ENCODE measurements at places on chromosomes 5 and 9. TPM values are rescaled to one million over a fixed set of nuclear protein-coding genes. Genes with fewer than 3 reads are reported as not detected.

Gene GLE1
- total RNA-seq: 30.1 TPM

Gene PCDHB9
- total RNA-seq: 0.26 TPM

Gene SPARC
- total RNA-seq: 18.8 TPM

Gene TAS2R1
- total RNA-seq: not detected

Gene BTNL8
- not detected for total RNA-seq

Gene DOCK8
- total RNA-seq: 0.27 TPM

Gene ZNF618
- total RNA-seq: 7.9 TPM

Gene OTULIN
- 22.7 TPM for total RNA-seq

Gene IL17B
- not detected for total RNA-seq

Gene CCDC180
- total RNA-seq: 0.36 TPM

Gene COQ4
- total RNA-seq: 58.9 TPM

Gene MLANA
- total RNA-seq: not detected

Gene SLC46A2
- not detected for total RNA-seq

Gene PCDHGA6
- total RNA-seq: 0.24 TPM

Gene BARX1
- 12.9 TPM for total RNA-seq

Gene ZNF658
- total RNA-seq: 2.0 TPM

Gene ADAMTSL2
- total RNA-seq: not detected

Gene WDR38
- 0.12 TPM for total RNA-seq

Gene NME5
- total RNA-seq: not detected

Gene CCL28
- total RNA-seq: 0.09 TPM

Gene CD274
- 1.4 TPM for total RNA-seq

Gene SLC28A3
- total RNA-seq: 0.03 TPM

Gene RANBP6
- total RNA-seq: 10.3 TPM

Gene IL33
- 0.23 TPM for total RNA-seq

Gene PCDHGA9
- total RNA-seq: 0.06 TPM

Gene CSF1R
- total RNA-seq: 0.10 TPM

Gene ARSI
- total RNA-seq: 26.6 TPM

Gene ARRDC1
- 64.4 TPM for total RNA-seq

Gene SPINK13
- 0.27 TPM for total RNA-seq

Gene SAP30L
- total RNA-seq: 29.0 TPM

Gene OR1J2
- total RNA-seq: not detected

Gene CTXN3
- not detected for total RNA-seq

Gene CTNND2
- not detected for total RNA-seq

Gene PCDHGA8
- total RNA-seq: 0.06 TPM

Gene GFPT2
- total RNA-seq: 49.9 TPM

Gene FIBCD1
- 19.2 TPM for total RNA-seq

Gene PCDHB10
- total RNA-seq: not detected

Gene ANKRD31
- not detected for total RNA-seq

Gene FST
- total RNA-seq: 2.0 TPM

Gene IFNA13
- total RNA-seq: not detected

Gene SCGB3A1
- total RNA-seq: not detected

Gene BARHL1
- not detected for total RNA-seq

Gene GGTA1
- not detected for total RNA-seq

Gene OR1L4
- total RNA-seq: not detected

Gene C9orf50
- 0.36 TPM for total RNA-seq

Gene SREK1
- 26.4 TPM for total RNA-seq

Gene ENTREP1
- total RNA-seq: 0.60 TPM

Gene NR5A1
- total RNA-seq: 0.15 TPM

Gene FRMPD1
- total RNA-seq: 0.10 TPM

Gene SCAI
- total RNA-seq: 1.6 TPM

Gene ZNF366
- not detected for total RNA-seq

Measured in A549 treated with Mapracorat at 1 μM for 4 hours (cell line).